PC-3 (cell line): ENCODE measurements at places on chromosomes 3 and 15. TPM values are rescaled to one million over a fixed set of nuclear protein-coding genes. Genes with fewer than 3 reads are reported as not detected.

DNA sequence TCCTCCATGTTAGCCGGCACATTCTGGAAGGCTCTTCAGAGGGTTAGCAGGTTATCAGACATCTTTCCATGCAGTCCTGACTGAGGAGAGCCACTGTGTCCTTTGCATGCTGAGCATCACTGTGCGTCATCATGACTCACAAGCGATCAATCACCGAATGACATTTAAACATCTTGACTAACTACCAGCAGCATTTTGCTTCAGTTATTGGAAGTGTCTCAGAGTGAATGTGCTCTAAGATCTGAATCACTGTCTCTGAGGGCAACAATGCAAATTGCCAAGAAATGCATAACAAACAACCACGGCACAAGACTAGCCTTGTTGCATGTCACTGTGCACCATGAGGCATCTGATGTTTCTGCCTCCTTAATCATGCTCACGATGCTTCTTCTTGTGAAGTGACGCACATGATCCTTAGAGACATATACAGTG lies 18.3 kb upstream of the ATP8B4 start:
- DNase-seq = peak; percentile 96

GRCh38 chr3:153090973-153091372 lies 71.1 kb upstream of the RAP2B start:
- DNase-seq = no peak

Gene CCR3
- 0.22 TPM in 1 of 2 replicates, not detected in the other for total RNA-seq

- DNase-seq = no peak
Observed at GRCh38 chr3:117263745-117264144, 554.2 kb downstream of the TUSC7 start.

Gene TXNRD3
- total RNA-seq = 5.5 and 7.8 TPM in 2 replicates

DNA sequence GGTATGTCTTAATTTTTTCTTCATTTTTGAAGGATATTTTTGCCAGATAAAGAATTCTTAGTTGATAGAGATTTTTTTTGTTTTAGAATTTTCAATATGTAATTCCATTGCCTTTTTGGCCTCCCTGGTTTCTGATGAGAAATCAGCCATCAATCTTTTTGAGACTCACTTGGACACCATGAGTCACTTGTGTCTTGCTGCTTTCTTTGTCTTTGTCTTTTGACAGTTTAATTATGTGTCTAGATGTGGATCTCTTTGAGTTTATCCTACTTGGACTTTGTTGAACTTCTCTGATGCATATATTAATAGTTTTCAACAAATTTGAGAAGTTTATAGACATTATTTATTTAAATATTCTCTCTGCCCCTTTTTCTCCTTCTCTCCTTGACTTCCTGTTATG lies 34.7 kb upstream of the AQP9 start:
- no peak for DNase-seq

DNA sequence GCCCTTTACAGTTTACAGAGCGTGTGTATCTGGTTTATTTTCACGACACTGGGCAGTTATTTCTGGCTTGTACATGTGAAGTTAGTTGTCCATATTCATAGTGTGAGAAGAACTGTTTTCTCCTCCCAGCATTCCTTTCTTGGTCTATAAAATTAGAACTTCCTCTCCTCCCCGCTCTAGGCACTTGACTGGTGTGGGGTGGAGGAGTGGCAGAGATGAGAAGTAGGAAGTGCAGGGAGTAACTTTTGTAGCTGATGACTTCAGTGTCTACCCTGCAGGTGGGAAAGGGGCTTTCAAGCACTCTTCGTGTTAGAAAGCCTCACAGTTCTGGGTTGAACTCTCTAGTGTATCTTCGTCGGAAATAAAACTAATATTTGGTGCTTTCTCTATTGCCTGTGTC lies 13.4 kb downstream of the APOD start:
- no peak for DNase-seq

Gene PARP9
- total RNA-seq = 13.8 and 14.8 TPM in 2 replicates

- DNase-seq = no peak
Observed at GRCh38 chr3:123401836-123402530, 46.9 kb downstream of the ADCY5 start.

DNA sequence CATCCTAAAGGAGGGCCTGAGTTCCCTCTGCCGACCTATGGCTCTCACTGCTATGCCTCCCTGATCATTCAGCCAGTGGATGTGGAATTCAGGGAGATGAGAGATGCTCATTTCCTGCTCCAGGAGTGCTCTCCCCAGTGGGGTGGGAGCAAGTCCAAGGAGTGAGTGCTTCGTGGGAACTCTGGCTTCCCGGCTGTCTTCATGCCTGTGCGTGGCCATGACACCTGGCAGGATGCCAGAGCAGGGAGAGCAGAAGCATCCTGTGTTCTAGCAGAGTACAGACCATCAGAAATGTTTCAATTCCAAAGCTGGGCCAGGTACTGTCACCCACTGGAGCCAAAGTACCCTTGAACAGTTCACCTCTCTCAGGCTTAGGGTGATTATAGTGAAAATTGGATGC lies 45.1 kb downstream of the APH1B start:
- no peak for DNase-seq

DNA sequence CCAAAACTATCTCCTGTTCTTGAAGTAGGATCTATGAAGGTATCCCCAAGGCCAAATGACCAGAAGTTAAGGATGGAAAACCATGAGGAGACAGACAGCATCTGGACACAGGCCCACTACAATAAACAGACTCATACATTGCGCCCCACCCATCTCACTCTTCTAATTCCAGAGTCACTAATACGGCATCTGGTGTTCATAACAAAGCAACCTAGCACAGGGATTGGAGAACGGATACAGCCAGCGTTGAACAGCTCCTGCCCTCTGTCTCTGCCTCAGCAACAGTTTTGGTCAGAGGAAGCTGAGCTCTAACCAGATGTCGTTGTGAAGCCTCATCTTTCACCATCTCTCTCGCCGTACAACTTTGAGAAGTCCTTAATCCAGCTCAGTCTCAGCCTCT lies 44.5 kb upstream of the CCDC80 start:
- peak; percentile 19 for DNase-seq

Gene TAGLN3
- 2.6 and 4.3 TPM in 2 replicates for total RNA-seq

DNA sequence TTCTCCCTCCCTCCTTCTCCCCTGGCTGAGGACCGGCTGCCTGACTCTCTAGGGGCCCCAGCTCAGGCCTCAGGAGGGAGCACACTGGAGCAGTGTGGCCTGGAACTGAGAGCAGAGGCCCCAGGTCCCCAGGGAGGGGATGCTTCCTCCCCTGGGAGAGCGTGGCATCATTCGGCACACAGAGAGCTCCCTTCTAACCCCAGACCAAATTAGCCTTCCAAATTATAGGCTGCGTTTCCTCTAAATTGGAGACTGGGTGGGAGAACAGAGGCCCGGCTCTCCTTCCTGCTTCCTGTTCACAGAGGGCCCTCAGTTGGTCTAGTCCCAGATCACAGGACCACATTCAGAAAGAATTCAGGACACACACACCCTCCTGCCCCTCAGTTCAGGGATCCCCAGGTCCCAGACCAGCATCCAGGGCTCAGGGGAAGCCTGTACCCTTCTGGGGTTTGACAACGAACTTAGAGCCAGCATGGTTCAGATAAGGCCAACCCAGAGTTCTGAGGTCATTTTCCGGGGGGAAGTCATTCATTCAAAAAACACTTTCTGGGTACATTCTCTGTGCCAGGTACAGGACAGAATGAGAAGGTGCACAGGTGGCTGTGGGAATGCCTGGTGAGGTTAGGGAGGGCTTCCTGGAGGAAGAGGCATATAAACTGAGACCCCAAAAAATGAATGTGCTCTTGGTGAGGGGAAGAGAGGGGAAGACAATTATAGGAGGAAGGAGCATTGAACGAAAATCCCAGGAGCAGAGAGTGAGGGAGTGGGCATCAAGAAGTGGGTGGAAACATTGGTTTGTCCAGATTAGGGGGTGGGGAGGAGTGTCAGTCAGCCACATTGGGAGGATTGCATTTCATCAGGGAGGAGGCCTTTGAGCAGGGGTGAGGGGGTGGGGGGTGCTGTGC lies 28.4 kb upstream of the RPL29 start:
- DNase-seq = no peak

DNA sequence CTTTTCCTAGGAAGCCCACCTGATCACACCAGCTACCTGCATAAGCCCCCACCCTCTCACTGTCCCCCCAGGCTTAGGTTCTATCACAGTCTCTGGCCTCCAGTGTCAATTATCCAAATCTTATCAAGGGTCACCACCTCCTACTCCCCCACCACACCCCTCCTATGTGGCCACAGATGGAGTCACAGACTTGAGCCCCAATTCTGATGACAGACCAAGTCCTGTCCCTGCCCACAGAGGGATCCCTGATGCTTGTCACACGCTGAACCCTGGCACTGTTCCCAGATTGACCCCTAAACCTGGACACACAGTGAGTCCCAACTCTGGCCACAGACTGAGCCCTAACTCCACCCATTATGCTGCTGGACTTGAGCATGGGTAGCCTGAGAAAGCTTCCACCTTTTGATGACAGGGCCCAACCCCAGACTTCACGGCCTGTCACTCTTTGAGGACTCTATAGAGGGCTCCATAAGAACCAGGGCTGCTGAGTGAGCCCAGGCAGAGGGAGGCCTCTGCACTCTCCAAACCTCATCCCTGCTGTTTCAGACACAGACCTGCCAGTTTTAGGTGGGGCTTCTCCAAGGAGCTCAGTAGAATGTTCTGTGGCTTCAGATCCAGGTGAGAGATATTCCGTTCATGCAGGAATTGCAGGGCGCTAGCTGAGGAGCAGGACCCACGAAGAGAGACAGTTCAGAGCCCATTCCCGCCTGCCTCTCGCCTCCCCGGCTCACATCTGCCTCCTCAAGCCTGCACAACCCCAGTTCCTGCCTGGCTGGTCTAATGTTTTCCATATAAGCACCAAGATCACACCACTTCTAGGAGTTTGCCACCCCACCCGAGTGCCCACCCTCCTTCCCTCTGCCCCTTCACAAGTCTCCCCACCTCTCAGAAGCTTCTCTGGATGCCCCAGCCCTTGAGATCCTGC lies 1.8 kb downstream of the ULK3 start:
- DNase-seq = no peak

Gene DNAH12
- total RNA-seq = 0.07 TPM in 1 of 2 replicates, not detected in the other

DNA sequence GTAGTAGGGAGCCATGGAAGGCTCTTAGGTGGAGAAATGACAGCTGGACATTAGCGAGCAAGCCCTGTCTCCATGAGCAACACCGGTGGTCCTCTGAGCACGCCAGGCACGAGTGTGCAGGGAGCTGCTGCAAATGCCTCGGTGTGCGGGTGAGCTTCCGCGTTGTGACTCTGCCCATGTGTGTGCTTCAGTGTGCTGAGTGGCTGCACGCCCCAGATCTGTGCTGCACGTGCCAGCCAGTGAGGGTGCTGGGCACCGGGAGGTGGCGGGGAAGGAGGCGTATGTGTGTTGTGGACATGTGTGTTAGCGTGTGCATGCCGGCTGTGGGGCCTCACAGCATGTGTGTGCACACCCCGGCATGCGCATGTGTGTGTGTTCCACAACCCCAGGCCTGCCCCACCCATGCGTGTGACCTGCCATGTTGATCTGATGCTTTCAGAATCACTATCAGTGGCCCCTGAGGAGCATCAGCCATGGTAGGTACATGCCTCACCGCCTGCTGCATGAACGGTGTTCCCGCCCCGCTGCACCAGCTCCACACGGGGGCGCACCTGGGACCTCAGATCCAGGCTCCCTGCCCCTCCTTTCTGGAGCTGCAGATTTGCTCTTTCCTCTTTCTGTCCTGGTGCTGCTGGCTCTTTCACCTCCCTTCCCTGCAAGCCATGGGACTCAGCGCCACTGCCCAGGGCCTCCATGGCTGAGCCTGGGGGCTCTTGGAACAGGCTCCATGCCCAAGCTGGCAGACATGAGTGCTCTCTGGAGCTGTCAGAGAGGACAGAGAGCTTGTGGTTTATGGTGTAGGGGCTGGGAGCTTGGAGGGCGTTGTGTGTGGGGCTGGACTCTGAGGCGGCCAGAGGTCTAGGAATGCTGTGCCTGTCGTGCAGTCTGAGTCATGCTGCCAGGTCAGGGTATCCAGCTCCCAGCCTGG lies 169.4 kb downstream of the TBC1D2B start:
- peak; percentile 60 for DNase-seq

DNA sequence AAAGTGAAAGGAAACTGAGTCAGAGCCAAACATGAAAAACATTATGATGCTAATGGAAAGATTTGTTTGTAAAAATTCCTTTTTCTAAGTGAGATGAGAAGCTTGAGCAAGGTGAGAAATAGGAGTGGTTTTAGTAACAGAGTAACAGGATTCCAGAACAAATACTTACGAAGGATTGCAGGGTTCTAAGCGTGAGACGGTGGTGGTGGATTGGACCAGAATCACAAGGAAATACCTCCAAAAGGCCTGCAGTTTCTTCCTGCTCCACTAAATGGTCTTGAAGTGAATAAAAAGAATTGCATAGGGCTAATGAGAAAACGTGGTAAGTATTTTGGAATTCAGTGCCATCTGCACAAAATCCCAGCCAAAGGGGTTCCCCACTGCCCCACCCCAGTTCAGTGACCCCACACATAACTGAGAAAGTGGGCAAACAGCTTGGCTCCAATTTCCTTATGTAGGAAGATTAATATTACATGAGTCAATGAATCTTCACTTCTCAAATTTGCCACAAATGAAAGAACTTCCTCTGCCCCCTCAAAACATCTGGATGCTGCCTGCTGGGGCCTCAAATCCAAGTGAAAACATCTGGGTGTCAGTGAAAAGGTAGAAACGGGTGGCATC lies 283.8 kb upstream of the NR2F2 start:
- DNase-seq = no peak

- DNase-seq = no peak
Observed at GRCh38 chr15:87145696-87146095, 1066.0 kb downstream of the AGBL1 start.

DNA sequence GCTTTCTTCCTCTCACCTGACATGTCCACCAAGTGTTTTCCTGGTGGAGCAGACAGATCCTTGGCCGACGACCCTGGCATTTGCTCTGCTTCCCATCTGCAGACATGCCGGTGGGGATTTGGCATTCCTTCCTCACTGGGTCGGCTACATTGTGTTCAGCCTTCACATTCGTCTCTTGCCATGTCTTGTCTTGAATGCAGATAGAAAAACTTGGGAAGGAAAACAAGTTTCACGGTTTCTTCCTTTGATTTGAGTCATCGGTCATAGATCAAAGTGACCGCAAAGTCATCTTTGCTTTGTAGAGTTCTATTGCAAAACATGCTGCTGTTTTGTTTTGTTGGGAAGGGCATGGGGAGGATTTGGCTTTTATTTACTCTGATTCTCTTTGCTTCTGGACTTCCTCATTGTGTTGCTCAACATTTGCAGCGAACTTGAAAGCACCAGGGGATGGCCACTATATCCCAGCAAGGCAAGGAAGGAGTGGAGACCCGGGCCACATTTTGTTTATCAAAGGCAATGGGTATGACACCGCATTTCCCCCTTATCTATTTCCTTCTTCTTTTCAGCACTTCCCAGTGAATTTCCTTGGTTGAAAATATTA lies 321.3 kb downstream of the CACNA2D3 start:
- no peak for DNase-seq

DNA sequence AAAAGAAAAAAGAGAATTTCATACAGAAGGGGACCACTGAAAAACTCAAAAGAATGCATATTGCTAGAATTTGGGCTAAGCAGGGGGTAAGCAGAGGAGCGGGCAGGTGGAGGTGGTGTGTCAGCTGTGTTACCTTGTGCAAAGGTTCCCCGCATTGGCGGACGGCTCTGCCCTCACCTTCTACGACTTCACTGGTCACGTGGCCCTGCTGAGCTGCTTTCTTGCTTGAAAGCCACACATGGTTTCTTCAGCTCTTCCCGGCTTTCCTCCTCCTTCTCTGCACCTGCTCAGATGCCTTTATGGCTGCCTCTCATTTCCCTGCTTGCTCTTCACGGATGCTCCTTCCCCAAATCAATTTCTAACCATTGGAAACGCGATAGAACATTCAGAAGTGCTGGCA lies 30.5 kb downstream of the FAH start:
- DNase-seq = no peak

- no peak for DNase-seq
Observed at GRCh38 chr3:77489216-77489615, 449.3 kb downstream of the ROBO2 start.

Gene BFSP2
- total RNA-seq = not detected in 2 replicates

Gene UCN2
- total RNA-seq = 0.81 and 0.91 TPM in 2 replicates
